ENCODE measurements at places on chromosomes 6 and 20.
A peak's percentile ranks its signal among the peaks of the same experiment; 100 is the strongest.

DNA sequence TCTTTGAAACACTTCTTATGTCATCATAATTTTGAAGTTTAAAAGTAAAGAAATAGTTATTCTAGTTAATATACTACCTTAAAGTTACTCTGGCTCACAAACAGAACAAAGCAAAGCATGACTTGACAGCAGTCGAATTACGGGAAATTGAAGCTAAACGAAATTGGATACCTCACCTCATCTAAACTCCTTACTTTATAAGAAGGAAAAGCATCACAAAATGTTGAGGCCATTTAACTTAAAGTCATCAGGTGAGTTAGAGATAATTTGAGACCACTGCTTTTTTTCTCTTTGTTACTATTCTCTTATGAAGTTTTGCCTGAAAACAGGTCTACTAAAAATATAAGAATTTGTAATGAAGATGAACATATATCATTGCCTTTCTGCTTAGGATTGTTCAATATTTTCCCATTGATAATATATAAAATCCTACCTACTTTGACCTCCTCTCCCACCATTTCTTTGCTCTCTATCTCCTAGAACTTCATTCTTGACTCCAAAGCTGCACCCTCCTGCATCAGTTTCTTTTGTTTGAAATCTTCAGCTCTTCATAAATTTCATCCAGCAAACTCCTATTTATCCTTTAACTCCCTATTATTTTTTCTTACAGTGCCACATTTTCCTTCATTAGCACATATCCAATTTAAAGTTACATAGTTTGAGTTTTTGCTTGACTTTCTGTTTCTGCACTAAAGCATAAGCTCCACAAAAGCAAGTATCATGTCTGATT lies 510.7 kb upstream of the ZNF337 start:
- DNase-seq, result no peak

- DNase-seq, result peak; percentile 79
Measured at GRCh38 chr6:7108964-7109836, 1.4 kb downstream of the RREB1 start.

GRCh38 chr20:31712112-31712553 lies 10.5 kb downstream of the BCL2L1 start:
- no peak for DNase-seq

DNA sequence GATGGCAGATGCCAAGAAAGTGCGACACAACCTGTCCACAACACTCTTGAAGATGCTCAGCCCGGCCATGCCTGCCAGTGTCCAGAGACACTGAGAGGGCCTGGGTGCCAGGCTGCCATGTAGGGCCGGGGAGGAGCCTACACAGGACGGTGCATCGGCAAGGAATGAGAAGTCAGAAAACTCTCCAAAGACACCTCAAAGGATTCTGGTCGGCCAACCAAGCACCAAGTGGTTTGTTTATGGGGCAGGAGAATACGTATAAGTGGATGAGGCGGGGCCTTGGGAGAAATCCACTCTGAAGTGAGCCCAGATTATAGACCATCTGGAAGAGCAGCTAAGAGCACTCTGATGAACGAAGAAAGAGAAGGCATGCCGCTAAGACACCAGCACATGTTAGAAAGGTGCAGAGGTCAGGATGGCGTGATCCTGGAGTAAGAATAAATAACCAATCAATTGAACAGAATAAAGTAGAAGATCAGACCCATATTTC lies 120.7 kb upstream of the FOXQ1 start:
- no peak for DNase-seq

- DNase-seq, result no peak
Measured at GRCh38 chr6:101878554-101879276, 485.2 kb downstream of the GRIK2 start.

- DNase-seq, result no peak
Measured at GRCh38 chr6:155400654-155400965, 55.0 kb downstream of the NOX3 start.

DNA sequence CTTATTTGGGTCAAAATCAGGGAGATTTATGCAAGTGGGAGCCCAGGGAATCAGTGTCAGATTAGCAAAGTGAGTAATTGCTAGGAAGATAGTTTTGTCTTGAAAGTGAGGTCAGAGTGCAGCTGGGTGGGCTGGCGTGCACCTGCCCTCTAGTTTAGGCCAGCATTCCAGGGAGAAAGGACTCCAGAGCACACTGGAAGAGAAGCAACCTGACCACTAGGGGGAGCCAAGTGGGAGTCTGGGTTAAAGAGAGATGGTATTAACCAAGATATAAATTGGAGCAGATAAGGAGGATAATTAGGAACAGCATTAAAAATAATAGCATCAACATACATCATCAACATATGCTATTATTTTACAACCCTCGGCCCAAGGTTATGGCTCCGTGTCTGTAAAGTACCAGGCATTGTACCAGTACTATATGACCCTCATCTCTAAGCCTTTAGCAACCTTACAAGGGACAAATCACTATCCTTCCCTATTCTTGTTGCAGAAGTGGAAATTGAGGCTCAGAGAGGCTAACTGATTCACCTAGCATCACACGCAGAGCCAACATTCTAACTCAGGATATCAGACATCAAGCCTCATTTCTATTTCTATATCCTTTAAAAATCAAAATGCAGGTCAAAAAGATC lies 57.8 kb downstream of the SLC2A10 start:
- DNase-seq, result peak; percentile 33

- DNase-seq, result no peak
Measured at GRCh38 chr6:170086639-170087420, 204.0 kb downstream of the DLL1 start.

- DNase-seq, result no peak
Measured at GRCh38 chr6:21321531-21321930, 272.0 kb upstream of the SOX4 start.

GRCh38 chr20:58712151-58712791 lies 19.7 kb downstream of the NPEPL1 start:
- no peak for DNase-seq

DNA sequence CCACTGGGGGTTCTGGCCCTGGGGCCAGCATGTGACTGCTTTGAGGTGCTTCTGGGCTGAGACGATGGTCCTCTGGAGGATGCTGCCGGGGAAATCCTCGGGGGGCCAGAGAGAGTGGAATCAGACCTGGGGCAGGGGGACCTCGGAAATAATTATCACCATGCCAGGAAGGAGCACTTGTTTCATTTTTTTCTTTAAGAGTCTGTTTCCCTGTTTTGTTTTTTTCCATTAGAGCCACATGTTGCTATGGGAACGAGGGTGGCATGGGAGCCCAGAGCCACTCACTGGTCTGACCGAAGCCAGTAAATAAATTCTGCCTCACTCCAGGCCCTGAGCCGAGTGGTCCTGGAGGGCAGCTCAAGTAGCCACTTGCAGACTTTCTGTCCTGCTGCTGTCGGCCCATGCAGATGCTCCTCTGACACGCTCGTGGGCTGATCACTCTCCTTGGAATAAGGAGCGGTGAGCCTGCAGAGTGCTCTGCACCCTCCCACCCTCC lies 365.1 kb downstream of the ZFAND3 start:
- DNase-seq, result no peak

- DNase-seq, result no peak
Measured at GRCh38 chr20:17634661-17635331, 47.2 kb downstream of the RRBP1 start.

GRCh38 chr20:4476903-4477500 lies 244.7 kb upstream of the PRND start:
- DNase-seq, result no peak

DNA sequence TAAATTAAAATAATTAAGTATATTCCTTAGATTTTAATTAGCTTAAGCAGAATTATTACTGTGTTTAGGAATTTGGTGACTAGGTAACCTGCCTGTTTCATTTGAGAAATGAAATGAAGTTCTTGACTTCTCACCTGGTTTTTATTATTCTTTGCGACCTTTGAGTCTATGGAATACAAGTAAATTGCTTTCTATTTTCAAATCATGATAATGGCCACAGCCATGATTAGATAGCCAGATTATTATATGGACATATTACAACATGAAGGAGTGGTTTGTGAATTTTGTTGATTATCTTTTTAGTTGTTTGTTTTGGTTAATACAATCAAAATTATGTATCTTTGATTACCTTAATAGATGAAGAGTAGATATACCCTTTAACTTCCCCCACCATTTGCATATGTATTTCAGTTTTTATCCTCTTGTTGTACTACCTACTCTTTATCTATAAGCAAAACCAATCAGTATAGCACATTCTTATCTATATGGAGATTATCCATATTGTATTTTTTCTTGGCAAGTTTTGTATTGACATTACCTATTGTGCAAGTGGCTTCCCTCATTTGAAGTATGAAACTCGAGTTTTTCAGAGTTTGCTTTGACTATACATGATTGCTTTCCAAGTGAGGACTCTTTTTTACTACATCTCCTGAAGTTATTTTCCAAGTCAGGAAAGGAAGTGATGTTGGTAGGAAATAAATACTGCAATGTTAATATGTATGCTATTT lies 47.9 kb downstream of the CD2AP start:
- no peak for DNase-seq

DNA sequence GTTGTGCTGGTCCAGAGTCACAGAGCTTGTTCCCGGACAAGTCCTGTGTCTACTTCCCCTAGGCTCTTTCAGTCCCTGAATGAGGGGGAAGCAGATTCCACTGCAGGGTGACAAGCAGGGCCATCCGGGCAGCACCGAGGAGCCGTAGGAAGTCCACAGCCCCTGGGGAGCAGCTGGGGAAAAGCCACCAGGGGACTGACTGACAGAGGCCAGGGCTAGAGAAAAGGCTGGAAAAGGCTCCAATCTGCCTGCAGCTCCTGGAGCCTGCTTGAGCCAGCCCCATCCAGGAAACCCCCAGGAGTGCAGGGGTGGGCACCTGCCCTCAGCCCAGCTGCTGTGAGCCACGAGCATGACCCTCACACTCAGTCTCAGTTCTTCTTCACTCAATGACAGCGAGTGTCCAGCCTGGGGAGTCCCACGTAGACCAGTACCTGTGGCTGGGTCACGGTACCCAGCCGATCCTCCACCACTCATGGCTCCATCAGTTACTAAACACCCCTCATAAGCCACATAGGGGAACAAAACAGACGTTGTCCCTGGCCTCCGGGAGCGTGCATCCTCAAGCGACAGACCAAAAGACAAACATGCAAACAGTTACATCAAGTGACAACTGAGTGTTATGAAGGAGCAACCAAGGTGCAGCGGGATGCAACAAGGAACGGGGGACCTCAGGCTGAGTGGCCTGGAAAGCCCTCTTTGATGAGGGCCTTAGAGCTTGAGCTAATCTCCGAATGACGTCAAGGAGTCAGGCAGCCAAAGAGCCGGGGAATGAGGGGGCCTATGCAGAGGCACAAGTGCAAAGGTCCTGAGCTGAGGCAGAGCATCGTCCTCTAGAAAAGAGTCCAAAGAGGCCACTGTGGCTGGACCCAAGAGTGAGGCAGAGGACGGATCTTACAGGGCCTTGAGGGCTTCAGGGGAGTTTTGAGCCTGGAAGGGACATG lies 24.8 kb upstream of the VSTM2L start:
- DNase-seq, result no peak

GRCh38 chr20:32278199-32278643 lies 770 bp downstream of the KIF3B start:
- no peak for DNase-seq

DNA sequence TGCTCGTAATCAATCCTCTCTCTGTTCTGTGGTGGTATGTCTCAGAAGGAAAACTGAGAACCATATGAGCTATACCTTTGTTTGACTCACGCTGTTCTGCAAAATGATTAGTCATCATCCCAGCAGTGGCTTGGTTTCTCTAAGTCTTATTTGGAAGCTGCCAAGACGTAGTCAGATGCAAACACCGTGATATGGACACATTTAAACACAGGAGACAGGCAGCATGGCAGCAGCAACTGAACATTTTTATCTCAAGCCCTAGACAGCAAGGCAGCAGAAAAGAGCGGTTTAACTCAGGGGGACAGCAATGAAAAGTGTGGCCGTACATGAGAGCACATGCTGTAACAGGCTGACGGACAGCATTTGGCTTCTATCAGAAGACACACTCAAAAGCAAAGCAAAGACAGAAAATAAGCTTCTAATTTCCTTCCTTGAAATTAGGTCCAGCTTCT lies 1295.1 kb downstream of the EPHA7 start:
- peak; percentile 48 for DNase-seq

DNA sequence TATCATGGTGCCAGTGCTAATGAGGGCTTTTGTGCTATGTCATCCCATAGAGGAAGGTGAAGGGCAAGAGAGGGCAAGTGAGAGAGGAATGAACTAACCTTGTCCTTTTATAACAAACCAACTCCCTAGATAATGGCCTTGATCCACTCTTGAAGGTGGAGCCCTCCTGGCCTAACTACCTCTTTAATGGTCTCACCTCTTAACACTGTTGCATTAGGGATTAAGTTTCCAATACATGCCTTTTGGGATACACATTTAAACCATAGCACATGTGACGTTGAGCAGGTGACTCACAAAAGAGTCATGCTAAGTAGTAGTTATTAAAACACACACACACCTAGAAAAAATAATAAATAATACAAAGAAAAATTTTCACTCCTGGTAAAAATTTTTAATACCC lies 36.9 kb downstream of the CCN2 start:
- peak; percentile 51 for DNase-seq

DNA sequence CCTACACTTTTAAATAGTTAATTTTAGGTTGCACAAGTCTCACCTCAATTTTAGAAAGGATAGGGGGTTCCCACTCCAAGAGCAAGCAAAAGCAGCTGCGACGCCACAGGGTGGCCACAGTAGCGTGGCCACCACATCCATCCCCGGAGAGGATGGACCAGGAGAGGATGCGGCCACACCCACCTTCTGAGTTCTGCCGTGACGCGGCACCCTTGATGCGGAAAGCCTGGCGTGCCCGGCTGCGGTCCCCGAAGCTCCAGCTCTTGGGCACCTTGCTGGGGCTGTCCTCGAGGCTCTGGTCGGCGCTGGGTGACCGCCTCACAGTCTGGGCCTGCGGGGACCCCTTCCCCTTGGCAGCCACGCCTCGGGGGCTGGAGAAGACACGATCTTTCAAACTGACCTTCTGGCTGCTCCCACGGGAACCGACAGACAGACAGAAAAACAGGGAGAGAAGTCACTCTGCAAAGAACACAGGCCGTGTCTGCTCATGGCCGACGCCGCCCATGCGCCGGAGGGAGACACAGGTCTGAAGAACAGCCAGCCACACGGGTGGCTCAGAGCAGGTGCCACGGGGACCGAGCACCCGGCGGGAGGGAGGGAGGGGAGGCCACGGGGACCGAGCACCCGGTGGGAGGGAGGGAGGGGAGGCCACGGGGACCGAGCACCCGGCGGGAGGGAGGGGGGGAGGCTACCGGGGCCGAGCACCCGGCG lies 53.7 kb upstream of the CHRNA4 start:
- DNase-seq, result no peak

DNA sequence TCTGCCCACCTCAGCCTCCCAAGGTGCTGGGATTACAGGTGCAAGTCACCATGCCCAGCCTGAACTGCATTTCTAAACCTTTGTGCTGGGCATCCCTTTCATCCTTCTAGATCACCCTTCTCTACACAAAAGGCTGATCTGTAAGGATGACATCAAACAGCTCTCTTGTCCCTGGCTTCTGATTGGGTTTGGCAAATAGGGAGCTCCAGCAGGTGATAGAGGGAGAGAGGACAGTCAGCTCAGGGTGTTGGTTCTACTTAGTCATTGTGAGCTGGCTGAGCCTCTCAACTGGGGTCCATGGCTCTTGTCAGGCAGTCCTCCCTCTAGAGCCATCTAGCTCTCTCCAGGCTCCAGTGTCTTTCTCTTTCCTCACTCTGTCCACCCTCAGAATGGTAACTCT lies 237.6 kb upstream of the JARID2 start:
- DNase-seq, result no peak

- DNase-seq, result no peak
Measured at GRCh38 chr20:17863577-17864292, 104.9 kb downstream of the SNX5 start.

Data from fibroblast of skin of back (primary cell).